H1 (cell line): ENCODE measurements at places on chromosomes 3 and 15.

DNA sequence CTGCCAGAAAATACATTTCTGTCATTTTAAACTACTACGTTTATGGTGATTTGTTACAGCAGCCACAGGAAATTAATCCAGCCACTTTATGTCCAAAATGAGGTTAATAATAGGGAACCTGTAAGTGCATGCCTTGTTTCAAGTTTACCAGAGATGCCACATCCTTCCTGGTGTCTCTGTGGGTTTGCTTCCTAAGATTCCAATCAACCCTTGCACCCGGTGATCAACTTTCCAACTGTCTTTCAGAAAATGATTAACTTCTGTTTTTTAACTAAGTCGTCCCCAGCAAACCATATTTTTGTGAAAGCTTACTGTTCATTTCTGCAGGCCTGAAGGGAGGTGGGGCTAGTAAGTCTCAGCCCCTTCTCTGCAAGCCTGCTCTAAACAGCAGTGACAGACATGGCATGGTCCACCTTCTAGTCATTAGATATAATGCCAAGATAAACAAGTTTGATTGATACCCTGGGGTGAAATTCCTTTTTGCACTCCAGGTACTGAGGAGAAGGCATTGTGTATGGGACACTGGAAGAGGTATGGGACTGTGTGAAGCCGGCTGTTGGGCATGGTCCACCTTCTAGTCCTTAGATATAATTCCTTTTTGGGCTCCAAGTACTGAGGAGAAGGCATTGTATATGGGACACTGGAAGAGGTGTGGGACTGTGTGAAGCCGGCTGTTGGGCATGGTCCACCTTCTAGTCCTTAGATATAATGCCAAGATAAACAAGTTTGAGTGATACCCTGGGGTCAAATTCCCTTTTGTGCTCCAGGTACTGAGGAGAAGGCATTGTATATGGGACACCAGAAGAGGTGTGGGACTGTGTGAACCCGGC lies 11.1 kb upstream of the TMC3 start:
- DNase-seq: no peak

GRCh38 chr15:26891448-26892181 lies 24.8 kb downstream of the GABRA5 start:
- peak; percentile 62 for DNase-seq

GRCh38 chr15:23561914-23562313 lies 3.6 kb upstream of the MKRN3 start:
- DNase-seq: no peak

DNA sequence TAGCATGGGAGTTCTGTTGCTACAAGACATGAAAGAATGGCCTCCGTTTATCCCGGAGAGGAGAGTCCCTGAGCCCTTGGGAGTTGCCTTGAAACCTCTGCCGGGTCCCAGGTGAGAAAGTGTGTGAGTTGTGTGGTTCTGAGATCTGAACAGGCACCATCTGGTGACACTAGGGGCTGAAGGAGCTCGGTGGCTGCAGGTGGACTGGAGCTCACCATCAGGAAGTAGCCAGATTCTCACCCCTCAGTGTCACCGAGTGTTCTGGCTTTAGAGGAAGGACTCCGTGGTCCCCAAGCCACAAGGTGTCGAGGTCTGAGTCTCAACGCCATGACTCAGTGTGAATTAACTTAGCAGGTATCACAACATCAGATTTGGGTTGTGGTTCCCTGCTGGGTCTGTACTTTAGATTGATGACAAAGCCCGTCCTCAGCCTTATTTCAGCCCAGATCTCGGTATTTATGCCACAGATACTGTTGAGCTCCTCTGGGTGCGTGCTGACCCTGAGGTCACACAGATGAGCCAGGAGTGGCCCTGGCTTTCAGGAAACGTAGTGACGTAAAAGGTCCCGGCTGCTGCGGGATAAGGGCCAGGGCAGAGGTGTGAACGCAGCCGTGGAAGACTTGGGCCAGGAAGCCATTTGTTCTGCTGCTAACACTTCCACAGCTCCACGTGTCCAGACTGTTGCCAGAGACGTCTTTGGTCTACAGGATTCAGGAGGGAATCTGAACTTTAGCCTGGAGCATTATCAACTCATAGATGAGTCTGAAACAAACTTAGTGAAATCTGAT lies 54.4 kb downstream of the PGPEP1L start:
- no peak for DNase-seq
